ENCODE measurements at places on chromosomes 5 and 9.

DNA sequence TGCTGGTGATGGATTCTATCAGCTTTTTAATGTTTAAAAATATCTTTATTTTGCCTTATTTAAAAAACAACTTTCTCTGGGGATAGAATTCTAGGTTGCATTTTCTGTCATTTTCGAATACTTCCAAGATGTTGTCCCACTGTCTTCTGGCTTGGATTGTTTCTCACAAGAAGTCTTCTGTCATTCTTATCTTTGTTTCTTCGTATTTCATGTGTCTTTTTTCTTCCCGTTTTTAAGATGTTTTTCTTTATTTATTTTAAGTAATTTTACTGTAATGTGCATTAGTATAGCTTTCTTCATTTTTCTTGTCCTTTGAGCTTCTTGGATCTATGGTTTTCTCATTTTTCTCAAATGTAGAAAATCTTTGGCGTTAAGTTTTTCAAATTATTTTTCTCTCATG lies 19.1 kb downstream of the STX17 start:
- DNase-seq = no peak

DNA sequence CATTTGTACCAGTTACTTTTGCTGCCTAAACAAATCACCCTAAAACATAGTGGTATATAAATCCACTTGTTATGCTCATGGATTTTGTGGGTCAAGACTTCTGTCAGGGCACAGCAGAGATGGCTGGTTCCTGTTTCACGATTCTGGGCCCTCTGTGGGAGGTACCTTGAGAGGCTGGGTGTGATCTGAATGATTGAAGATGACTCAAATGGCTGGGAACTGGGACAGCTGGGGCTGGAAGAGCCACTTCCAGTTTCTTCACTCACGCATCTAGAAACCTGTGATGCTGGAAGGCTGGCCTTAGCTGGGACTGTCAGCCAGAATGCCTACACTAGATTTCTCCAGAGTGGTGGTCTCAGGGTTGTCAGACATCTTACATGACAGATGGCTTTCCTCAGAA lies 88.1 kb downstream of the KIF4B start:
- no peak for DNase-seq

DNA sequence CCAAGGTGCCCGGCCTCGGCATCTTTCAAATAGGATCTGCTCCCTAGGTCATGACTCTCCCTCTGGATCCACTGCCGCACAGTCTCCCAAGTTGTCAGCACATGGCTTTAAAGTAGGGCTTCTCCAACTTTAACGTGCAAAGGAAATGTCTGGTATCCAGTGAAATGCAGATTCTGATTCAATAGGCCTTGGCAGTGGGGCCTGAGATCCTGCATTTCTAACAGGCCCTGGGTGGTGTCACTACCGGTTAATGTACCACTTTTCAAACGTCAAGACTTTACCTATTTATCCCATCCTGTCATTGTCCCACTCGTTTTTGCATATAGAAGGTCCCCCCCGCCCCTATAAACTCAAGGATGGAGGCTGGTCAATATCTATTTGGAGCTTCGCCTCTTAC lies 137.6 kb upstream of the ZNF618 start:
- no peak for DNase-seq

DNA sequence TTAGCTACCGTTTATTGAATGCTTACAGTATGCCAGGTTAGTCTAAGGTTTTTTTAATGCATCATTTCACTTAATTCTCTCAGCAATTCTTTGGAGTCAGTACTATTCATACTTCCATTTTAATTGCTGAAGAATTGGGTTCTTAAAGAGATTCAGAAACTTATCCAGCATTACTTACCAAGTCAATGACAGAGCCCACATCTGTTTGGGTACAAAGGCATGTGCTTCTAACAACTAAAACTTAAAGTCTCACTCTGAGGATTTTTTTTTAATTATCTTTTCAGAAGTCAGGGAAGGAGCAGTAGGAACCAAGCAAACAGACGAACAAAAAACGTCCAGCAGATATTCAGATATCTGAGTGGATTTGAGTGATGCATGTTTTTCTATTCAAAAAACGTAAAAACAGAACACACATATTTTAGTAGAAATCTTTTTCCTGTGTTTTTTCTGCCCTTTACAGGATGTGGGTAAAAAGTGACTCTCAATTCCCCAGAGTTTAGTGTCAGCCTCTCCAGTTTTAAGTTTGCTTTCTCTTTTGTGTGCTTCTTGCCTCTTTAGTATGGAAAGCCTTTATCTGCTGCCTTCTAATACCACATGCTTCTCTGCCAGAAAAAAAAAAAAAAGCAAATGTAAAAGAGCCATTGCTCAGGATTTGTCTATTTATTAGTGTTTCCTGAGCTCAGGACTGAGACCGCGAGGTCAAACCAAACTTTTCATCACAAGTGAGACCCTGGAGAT lies 118.0 kb downstream of the PRKACG start:
- no peak for DNase-seq

- no peak for DNase-seq
These were observed 75.9 kb upstream of the NR3C1 start for GRCh38 chr5:143479394-143479793.

DNA sequence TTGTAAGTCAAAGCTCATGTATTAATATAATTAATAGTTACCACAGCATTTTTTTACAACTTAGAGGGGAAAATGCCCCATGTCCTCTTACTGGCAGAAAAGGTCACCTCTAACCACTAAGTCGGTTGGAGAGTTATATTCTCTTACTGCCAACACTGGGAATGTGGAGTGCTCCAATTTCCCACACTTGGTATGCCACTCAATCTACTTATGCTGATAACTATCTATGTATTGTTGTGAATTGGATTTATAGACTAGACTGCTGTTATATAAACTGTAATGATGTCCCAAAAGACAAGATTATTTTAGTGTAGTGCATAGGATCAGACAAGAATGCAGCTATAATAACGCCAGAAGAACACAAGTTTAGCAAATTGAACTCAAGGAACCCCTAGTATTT lies 2385.2 kb upstream of the C9orf72 start:
- DNase-seq = no peak

DNA sequence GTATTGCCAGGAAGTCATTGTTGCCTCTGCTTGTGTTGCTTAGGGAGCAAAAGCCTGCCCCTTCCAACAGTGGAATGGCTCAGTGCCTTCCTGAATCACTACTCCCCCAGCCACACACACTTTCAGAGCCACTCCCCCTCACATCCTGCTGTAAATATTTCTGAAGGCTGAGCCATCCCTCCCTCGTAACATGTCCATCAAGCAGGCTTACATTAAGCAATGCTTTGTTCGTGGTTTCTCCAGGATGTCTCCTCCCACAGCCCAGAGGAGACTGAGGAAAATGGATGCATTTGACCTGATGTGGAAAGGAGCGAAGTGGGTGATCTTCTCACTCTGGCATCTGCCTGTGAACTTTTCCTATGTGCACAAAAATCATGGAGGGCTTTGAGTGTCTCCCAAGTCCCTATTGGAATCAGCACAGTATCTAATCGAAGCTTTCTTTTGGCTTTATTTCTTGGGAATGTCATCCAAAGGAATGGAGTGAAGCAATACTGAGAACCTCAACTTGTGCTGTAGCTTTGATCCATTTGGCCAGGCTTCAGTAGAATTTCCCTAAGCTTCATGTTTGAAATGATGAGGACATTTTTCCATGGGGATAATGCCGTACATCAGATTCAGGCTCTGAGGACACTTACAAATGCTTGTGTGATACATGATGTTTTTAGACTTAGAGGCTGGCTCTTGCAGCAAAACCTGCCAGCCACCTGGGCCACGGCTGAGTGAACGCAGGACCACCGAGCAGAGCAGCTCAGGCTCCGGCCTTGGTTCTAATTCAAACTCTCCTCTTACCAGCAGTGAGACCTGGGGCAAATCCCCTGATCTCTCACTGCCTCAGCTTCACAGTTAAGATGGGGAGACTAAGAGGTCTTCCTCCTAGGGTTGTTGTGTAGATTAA lies 389.1 kb downstream of the ENC1 start:
- peak; percentile 65 for DNase-seq

- DNase-seq = no peak
These were observed 37.4 kb downstream of the C9orf50 start for GRCh38 chr9:129583308-129584038.

DNA sequence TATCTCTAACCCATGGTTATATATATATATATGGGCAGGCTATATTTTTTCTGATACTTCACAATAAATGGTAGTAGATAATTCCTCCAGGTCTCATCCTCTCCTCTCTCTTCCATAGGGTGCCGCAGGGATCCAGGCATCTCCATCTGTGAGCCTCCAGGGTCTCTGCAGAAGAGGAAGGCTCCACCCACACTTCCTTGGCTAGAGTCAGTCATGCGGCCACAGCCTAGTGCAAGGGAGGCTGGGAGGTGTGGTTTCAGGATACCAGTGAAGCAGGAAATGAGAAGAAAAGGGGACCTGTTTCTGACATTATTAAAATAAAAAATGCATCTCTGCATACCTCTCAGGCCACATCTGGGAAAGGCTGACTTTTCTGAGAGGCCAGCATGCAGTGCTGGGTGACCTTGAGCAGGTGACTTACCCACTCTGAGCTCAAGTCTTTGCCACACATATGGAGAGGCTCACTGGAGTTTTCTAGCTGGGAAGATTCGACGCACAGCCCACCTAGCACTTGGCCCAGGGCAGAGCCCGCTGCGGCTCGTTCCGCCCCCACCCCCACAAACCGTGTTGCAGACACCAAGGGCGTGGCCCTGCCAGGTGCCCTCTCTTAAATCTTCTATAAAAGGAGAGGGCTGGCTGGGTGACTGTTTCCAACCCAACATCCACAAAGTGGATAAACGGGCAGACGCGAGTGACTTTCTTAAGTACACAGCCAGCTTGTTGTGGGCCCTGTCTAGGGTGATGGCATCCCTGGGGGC lies 47.9 kb downstream of the OLFM1 start:
- no peak for DNase-seq

DNA sequence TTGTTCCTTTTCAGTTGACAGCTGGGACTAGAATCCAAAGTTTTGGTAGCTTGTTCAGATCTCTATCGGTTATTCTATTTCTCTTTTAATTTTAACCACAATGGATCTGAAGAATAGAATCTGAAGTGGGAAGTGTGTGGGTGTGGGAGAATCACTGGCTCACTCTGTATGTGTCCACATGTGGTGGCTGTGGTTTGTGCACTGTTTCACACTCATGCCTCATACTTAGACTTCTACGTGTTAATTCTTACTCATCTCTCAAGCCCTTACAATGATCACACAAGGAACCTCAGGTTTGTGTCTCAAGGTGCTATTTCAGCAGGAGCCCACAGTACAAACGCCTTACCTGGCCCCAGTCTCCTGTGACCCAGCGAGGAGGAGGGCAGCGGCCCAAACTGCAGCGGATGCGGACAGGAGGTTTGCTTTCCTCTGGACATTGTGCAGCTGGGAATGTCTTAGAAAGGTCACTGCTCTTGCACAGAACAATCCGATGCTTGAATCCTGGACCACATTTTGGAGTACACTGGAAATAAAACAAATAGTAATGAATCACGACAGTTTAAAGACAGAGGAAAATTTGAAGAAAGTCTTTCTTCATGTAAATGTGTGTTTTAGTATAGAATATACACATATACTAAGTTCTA lies 309.1 kb downstream of the ADAMTS6 start:
- no peak for DNase-seq

DNA sequence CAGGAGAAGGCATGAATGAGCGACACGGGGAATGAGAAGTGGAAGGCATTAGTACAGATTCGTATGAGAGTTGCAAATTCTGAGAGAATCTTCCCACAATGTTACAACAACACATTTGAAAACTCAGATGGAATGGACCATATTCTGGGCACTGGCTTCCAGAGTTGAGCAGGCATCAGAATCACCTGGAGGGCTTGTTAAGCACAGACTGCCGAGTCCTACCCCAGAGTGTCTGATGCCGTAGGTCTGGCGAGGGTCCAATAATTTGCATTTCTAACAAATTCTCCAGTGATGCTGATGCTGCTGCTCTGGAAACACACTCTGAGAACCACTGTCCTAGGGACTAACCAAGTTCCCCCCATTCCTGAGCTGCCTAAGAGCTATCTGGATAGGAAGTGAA lies 2.9 kb upstream of the TLX3 start:
- DNase-seq = no peak

- DNase-seq = peak; percentile 73
These were observed 78.4 kb downstream of the MAP1B start for GRCh38 chr5:72185496-72186329.

GRCh38 chr5:31702712-31703111 lies 63.8 kb downstream of the PDZD2 start:
- DNase-seq = peak; percentile 58

DNA sequence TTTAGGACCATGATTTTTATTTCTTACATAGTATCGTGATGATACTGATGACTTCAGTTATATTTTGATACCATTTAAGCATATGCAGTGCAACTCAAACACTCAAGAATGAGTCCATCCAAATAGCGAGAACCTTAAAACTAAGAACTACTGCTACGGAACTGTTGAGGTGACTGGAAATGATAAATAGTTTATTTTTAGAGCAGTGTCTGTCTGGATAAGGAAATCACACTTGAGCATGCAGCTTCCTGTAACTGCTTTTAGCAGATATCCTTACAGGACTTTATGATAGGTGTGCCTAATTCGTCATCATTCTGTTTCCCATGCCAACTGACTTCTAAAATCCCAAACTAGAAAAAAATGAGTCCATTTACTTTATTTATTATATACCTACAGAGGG lies 85.5 kb downstream of the ADGRV1 start:
- DNase-seq = no peak

GRCh38 chr9:85024374-85024773 lies 354.8 kb downstream of the NTRK2 start:
- peak; percentile 55 for DNase-seq

- DNase-seq = peak; percentile 33
These were observed 221.3 kb upstream of the TAS2R1 start for GRCh38 chr5:9851458-9851857.

- DNase-seq = no peak
These were observed 8.9 kb downstream of the WDR5 start for GRCh38 chr9:134144801-134145200.

GRCh38 chr9:89425024-89425805 lies 72.7 kb downstream of the SEMA4D start:
- no peak for DNase-seq

GRCh38 chr5:90170261-90170660 lies 239.3 kb downstream of the CETN3 start:
- DNase-seq = no peak

GRCh38 chr9:77162366-77162765 lies 15.0 kb upstream of the VPS13A start:
- DNase-seq = no peak

- DNase-seq = no peak
These were observed 110.6 kb downstream of the GADD45G start for GRCh38 chr9:89715318-89715858.

DNA sequence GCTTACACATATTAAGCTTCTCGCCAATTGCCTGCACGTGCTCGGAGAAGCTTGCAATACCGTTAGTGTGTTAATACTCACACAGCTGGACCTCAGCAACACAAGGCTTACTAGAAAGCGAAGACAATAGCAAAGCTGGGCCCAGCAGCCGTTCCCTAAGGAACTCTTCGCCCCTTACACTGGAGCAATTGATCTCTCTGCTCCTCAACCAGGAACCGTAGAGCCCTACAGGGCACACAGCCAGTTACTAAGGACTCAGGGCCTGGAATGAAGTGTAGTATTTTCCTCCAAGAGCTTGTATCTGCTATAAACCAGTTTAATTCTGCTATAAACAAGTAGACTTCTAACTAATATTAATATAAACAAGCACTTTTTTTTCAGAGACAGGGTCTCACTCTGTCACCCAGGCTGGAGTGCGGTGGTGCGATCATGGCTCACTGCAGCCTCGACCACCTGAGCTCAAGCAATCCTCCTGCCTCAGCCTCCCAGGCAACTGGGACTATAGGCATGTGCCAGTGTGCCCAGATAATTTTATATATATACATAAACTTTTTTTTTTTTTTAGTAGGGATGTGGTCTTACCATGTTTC lies 67.0 kb upstream of the SIMC1 start:
- DNase-seq = no peak

All from femur (tissue), 1 donor.